ENCODE measurements at places on chromosomes 16 and 17.

DNA sequence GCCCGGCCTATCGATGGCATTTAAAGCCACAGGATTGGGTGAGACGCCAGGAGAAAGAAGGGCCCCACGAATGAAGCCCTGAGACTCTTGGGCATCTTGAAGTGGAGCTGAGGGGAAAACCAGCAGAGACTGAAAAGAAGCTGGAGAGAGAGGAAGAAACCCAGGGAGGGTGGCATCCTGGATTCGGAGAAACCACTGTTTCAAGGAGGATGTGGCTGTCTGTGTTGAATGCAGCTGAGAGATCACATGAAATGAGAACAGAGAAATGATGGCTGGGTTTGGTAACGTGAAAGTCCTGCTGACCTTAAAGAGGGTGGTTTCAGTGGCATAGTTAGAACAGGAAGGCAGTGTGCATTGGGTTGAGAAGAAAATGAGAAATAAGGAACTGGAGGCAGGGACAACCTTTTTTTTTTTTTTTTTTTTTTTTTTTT, 3.8 kb downstream of the TNFSF12 start:
- DNase-seq = peak; percentile 19

- no peak for DNase-seq
Measured at GRCh38 chr17:12995106-12995895, 22.5 kb downstream of the ELAC2 start.

- DNase-seq = no peak
Measured at GRCh38 chr17:42866631-42867575, 15.9 kb downstream of the AOC3 start.

GRCh38 chr17:72199256-72199655, 78.4 kb downstream of the SOX9 start:
- DNase-seq = no peak

DNA sequence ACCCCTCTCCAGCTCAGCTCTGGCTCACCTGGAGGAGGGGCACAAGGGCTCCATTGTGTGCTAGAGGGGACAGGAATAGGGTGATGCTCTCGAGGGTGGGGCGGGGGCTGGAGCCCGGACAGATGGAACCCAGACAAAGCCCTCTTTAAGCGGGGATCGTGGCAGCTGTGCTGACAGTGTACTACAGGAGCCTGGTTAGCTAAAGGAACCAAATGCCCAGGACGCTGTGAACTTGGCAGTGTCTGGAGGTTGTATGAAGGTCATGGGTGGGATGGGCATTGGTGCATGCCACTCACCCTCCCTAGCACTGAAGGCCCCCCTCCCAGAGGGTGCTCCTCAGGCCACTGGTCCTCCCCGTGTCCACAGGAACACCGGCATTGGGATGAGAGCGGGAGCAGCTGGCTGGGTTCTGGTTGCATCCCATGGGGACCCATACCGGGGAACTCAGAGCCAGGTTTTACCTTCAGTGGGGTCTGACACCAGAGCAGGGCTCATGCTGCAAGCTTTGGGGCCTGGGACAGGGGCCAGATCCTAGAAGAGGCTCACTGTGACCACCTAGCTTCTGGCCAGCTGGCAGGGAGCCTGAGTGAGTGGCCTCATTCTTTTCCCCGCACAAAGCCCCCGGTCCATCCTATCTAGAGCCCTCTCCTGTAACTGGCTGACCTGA, 11.9 kb downstream of the KIF19 start:
- DNase-seq = no peak

- DNase-seq = no peak
Measured at GRCh38 chr17:41730479-41730878, 4.0 kb downstream of the HAP1 start.

GRCh38 chr17:76805319-76805718, 62.9 kb upstream of the MGAT5B start:
- no peak for DNase-seq

DNA sequence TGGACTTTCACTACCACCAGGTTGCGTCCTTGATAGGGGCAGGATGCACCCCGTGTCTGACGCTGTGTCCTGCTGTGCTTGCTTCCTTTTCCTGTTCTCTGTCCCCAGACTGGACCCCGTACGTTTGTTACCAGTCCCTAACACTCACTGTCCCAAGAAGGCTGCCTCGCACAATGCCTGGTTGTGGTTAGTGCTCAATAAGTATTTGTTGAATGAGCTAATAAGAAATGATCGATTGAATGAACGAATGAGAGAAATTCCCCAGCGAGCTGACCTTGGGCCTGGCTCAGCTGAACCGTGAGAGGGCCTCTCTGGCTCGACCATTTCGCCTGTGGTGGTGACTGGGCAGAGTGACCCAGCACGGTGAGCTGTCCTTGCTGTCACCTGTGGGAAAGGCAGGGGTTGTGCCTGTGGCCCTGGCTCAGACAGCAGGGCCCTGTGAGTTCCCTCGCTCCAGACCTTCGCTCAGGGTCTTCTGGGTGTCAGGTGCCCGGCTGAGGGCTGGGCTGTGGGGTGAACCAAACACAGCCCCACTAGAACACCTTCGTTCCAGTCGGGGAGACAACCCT, 20.9 kb downstream of the CMIP start:
- no peak for DNase-seq

DNA sequence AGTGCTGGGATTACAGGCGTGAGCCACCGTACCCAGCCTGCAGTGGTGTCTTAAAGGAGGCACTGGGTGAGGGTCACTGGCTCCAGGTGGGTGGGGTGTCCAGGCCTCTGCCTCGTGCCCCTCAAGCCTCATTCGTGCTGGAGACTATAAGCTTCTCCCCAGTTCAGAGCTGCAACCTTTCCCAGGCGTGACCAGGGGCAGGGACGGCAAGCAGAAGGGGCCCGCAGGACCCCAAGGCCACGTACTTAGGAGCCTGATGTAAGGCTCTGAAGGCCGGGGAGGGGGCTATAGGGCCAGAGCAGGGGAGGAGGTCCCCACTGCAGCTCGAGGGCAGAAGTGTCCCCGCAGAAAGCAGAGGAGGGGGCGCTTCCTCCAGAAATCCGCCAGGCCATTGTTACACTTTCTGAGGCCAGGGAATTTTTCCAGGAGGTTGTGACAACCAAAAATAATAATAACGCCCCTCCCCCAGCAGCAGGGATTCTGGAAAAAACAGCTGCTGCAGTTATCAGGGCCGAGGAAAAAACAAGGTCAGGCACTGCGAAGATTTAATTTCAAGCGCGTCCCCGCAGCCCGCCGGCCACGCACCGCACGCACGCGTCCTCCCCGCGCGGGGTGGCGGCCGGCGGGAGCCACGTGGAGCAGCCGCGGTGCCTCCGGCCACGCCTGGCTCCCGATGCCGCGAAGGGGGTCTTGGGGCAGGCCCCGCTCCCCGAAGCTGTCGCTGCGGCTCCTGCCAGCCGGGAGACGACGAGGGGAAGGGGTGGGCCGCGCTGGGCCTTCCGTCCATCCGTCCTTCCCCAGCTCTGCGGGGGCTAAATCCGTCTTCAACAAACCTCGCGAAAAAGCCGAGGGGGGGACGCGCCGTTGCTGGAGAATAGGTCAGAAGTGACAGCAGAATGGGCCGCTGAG, 45.8 kb upstream of the SLC38A10 start:
- DNase-seq = no peak

DNA sequence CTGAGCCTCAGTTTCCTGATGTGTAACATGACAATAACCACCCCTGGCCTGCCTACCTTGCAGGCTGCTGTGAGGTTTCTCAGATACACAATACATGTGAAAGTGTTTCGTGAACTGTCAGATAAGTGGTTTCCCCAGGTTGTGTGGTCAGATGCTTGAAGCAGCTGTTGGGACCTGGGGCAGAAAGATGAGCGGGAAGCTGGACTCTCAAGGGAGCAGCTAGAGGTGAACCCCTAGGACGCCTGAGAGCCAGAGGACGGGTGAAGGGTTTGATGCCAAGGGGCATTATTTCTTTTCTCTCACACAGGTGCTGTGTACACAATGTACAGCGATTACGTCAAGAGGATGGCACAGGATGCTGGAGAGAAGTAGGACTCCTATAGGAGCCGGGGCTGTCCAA, 2.3 kb downstream of the HIGD1B start:
- no peak for DNase-seq

GRCh38 chr17:57714665-57715180, 30.4 kb downstream of the CCDC182 start:
- DNase-seq = no peak

DNA sequence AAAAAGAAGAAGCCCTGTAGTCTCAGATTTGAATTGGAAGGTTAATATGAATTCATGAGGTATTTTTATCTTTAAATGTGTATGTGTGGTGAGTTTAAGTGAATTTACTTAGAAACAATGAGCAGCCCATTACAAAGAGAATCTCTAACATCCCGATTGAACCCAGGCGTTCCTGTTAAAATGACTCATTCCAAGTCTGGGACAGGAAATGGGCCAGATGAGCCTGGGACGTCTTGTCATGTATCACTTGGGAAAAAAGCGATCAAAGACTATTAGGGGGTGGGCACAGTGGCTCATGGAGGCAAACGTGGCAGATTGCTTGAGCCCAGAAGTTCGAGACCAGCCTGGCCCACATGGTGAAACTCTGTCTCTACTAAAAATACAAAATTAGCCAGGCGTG, 81.6 kb downstream of the SEC14L1 start:
- no peak for DNase-seq

GRCh38 chr17:66667491-66668030, 167.4 kb upstream of the CACNG5 start:
- no peak for DNase-seq

GRCh38 chr16:1559446-1559975, 26.0 kb downstream of the TMEM204 start:
- no peak for DNase-seq

DNA sequence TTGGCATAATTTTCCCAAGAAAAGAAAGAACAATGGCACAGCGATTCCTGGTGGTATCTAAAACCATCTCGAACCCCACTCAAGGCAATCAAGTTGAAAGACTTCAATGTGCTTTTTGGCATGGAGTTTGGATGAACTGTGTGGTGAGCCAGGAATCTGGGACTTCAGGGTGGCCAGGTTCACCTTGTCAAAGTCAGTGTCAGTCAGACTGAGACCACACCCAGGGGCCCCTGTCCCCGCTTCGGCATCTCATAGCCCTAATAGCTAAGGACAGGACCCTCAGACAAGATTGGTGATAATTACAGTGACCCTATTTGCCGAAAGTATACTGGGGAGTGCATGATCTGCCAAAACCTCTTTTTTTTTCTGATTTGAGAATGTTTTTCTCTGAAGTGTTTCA, 25.8 kb downstream of the WFDC1 start:
- DNase-seq = no peak

- no peak for DNase-seq
Measured at GRCh38 chr17:50157891-50158290, 7.4 kb upstream of the PPP1R9B start.

- DNase-seq = peak; percentile 95
Measured at GRCh38 chr17:7314719-7315569, at the start of gene GPS2. Gene GPS2 (minus strand): TSS chr17:7315360. CDS start chr17:7315052, 308 bp downstream.

DNA sequence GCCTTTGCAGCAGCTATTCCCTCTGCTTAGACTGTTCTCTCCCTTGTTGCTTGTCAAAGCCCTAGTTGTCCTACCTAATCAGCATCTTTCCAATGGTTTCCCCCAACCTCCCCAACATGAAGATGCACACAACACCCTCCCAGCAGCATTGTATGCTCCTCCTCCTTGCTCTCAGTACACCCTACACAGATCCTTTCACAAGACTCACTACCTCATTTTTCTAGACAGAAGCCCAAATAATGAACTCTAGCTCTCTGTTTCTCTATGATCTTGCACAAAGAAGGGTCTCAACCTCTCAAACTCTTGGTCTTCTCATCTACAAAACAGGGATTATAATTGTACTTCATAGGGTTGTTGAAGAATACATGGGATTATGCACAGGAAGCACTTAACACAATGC, 19.4 kb downstream of the PSME3IP1 start:
- DNase-seq = no peak

GRCh38 chr16:1309888-1310831, 724 bp downstream of the UBE2I start:
- peak; percentile 58 for DNase-seq

GRCh38 chr16:68406458-68407152, 41.7 kb downstream of the SMPD3 start:
- no peak for DNase-seq

DNA sequence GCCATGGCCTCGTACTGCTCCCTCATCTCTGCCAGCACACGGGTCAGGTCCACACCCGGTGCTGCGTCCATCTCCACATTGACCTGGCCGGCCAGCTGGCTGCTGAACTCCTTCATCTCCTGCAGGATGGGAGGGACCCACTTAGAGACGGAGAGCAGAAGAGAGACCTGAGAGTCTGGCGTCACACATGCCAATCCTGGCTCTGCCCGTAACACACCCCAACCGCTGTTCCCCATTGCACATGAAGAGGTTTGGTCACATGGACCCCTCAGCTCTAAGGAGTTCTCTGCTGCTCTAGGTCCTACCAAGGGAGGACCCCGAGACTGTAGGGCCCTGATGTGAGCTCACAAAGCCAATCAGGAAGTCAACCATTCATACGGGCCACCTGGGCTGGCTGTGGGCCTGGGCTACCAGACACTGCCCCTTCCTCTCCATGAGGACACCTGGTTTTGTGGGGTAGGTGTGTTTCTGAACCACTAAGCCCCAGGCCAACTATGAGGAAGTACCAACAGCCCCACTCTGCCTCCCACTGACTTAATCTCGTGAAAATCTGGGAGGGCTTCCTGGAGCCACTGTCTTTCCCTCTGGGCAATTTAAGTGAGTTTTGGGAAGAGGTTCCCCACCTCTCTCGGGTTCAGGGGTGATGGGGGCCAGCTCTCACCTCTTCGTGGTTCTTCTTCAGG, 2.4 kb downstream of the KRT15 start:
- no peak for DNase-seq

GRCh38 chr16:17365591-17366298, 105.0 kb downstream of the XYLT1 start:
- no peak for DNase-seq

DNA sequence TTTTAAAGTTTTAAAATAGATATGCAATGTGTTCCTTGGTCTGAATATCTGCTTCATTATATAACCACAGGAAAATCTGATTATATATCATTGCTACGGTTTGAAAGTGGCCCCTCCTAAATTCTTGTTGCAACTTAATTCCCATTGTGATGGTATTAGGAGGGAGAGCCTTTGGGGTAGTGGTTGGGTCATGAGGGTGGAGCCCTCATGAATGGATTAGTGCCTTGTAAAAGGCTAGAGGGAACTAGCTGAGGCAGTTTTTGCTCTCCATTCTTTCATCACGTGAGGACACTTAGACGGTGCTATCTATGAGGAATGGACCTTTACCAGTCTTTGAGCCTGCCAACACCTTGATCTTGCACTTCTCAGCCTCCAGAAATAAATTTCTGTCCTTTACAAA, 7.6 kb downstream of the ABCA6 start:
- DNase-seq = no peak

All from OCI-M1 (cell line).